Right renal cortex interstitium (tissue), 3 donors: ENCODE measurements at places on chromosomes 11 and 22.
A peak's percentile ranks its signal among the peaks of the same experiment; 100 is the strongest.

DNA sequence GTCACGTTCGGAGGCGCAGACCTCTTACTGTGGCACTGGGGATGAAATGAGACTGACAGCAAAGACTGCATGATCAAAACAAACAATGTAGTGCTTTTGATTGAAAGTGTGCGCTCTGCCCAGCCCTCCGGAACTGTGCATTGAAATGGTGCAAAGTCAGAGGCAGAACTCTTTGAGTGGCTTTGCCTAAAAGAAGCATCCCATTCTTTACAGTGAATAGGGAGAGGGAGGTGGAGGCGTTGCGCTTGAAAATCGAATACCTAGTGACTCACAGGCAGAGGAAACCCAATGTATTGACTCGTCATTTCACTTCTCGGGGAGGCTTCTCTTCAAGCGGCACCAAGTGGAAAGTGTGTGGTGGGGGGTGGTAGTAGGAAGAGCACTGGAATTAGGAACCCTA, 10.9 kb downstream of the RCN1 start:
- DNase-seq = no peak

DNA sequence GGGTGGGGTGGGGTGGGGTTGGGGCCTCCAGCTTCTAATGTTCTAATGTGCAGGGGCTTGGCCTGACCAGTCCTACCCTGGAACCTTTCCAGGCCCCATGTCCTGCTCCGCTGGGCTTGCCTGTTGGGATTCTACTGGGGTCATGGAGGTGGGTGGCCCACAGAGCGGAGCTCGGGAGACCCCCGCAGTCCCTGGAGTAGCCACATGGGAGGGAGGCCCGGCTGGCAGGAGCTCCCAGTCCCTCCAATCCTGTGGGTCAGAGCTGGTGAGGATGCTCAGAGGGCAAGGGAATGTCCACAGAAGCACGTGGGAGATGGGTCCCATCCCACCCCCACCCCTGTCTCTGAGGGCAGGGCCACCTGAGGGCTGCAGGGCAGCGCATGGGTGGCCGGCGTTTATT, 2.9 kb downstream of the SEPTIN5 start:
- no peak for DNase-seq

DNA sequence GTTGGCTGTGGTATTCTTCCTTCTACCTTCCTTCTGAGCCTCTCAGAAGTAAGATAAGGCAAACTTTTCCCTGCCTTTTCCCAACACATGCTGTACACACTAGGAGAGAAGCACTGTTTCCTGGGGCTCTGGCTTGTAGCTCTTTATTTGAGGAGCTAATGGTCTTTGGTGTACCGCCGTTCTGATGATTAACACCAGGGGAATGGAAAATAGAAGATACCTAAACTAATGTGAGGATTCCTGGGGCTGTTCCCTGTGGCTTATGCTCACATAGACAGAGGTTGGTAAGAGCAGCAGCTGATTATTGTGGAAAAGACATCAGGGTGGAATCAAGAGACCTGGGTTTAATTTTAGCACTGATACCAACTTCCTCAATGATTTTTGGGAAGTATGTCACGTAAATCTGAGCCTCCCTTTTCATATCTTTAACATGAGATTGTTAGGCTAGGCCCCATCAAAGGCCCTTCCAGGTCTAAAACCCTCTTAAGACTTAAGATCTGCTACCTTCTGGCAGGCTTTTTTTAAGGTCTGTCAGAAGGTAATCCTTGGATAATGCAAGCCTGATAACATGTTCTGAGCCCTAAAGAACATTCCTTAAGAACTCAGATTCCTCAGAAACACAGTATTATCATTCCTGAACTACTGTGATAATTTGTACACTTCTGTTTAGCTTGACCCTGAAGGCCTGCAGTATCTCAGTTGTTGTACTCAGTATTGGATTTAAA, 24.8 kb upstream of the RCE1 start:
- DNase-seq = no peak

- no peak for DNase-seq
Measured at GRCh38 chr11:77046060-77046501, 11.9 kb downstream of the B3GNT6 start.

- no peak for DNase-seq
Measured at GRCh38 chr22:21697880-21698279, 32.1 kb downstream of the PPIL2 start.

DNA sequence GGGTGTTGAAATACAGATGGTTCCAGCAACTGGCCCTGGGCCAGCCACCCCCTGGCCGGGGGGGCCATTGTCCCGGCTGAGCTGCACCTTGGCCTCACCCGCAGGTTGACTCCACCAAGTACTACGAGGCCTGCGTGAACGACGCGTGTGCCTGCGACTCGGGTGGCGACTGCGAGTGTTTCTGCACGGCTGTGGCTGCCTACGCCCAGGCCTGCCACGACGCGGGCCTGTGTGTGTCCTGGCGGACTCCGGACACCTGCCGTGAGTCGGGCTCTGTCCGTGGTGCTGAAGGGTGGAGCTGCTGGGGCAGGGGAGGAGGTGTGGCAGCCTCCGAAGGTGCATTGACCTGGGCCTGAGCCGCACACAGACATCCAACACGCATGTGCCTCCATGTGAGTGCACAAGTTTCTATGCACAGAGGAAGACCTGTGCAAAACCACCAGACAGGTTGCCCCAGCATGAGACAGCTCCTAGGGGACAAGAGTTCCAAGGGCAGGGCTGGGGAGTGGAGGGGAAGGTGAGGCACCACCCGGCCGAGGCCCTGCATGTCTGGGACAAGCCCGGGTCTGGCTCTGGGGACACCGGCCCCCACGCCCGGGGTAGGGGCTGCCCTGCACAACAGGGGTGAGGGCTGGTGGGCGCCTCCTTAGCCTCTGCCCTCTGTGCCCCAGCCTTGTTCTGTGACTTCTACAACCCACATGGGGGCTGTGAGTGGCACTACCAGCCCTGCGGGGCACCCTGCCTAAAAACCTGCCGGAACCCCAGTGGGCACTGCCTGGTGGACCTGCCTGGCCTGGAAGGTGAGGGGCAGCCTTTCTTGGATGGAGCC, 16.1 kb downstream of the MUC5B start:
- no peak for DNase-seq

DNA sequence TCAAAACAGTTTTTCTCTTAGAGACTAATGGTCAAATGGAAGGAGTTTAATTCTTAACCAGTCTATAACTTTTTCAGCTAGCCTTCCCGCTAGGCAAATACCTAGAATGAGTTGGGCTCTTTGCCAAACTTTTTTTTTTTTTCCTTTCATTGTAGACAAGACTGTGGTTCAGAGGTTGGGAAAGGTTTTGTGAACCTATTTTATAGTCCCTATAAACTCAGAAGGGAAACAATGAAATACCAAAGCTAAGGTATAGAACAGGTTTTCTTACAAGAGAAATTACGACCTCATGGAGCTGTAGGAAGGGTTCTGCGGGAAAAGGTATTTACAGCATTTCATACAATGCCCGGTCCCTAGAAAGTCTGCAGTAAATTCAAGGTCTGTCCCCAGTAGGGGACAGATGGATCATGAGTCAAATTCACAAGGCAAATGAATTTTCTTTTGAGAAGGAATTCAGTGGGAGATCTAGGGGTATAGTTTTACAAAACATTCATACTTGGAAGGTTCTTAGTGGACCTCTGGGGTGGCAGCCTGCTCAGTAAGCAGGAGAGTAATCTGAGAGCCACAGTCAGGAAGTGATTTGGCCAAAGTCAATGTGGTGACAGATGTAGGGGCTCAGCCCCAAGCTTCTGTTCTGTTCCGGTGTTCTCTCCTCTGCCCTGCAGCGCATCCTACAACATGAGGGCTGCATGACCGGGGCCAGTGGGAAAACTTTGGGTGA, 146.8 kb downstream of the DBX1 start:
- no peak for DNase-seq

GRCh38 chr11:88414981-88415413, 77.5 kb upstream of the CTSC start:
- no peak for DNase-seq

GRCh38 chr22:45453764-45454163, 40.3 kb downstream of the RIBC2 start:
- DNase-seq = no peak

GRCh38 chr11:131748151-131749050, 378.0 kb downstream of the NTM start:
- peak; percentile 54 for DNase-seq

- no peak for DNase-seq
Measured at GRCh38 chr11:78318321-78319114, 99.1 kb downstream of the GAB2 start.

GRCh38 chr11:45818961-45819605, 14.1 kb downstream of the SLC35C1 start:
- no peak for DNase-seq
